CD4-positive, CD25-positive, alpha-beta regulatory T cell (primary cell): ENCODE measurements at places on chromosomes 12 and 14. TPM values are rescaled to one million over a fixed set of nuclear protein-coding genes. Genes with fewer than 3 reads are reported as not detected.

The HVCN1 gene
- polyA plus RNA-seq, result 22.1 TPM

The REM2 gene
- polyA plus RNA-seq, result 2.6 TPM

The TAC3 gene
- polyA plus RNA-seq, result not detected

The POTEM gene
- polyA plus RNA-seq, result not detected

The MAP1LC3B2 gene
- polyA plus RNA-seq, result 14.2 TPM

The RTN1 gene
- polyA plus RNA-seq, result not detected

The SRRM4 gene
- polyA plus RNA-seq, result not detected
